ENCODE measurements at places on chromosomes 16 and 17.

DNA sequence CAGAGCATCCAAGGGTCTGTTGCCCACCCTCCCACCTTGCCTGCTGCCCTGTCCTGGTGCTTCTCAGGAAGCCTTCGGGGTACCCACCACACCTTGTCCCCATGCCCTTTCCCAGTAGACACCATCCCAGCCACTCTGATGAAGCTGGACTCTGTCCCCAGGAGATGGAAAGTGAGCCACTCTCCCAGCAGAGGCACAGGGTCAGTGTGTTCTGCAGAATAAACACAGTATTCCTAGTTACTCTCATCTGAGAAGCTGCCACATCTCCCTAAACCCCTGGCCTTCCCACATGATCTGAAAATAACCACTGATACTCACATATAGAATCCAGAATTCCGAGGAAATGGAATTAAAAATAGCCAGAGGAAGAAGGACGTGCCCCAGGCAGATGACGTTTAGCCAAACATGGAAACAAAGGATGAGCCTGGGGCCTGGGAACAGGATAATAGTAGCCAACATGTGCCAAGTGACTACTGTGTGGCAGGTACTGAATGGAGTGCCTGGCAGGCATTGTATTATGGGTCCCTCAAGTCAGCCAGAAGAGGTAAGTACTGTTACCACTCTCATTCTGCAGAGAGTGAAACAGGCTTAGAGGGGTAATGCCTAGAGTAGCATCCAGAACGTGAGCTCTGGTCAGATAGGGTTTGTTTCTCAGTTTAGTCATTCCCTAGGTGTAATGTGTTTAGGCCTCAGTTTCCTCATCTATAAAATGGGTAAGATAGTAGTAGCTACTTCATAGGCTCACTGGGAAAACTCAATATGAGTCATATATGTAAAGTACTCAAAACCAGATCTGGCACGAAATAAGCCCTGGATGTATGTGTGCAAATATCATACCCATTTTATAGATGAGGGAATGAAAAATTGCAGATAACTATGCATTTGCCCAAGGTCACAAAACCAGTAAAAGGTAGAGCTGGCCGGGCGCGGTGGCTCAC, 20.8 kb upstream of the PEMT start:
- no peak for DNase-seq

DNA sequence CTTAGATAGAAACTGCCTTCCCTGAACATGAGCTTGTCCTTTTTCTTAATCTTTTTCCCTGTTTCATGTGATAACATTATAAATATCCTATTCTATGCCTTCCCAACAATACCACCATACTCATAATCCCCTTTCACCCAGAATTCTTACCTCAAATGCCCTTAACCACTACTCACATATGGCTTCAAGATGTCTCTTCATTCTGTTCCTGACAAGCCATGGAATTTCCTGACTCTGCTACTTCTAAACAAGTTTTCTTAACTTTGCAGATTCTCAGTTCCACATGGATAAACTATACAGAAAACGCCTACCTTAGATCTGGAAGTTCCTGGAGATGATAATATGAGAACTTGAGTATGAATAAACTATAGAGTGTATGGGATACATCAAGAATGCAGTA, 1217.8 kb downstream of the CDH8 start:
- no peak for DNase-seq

DNA sequence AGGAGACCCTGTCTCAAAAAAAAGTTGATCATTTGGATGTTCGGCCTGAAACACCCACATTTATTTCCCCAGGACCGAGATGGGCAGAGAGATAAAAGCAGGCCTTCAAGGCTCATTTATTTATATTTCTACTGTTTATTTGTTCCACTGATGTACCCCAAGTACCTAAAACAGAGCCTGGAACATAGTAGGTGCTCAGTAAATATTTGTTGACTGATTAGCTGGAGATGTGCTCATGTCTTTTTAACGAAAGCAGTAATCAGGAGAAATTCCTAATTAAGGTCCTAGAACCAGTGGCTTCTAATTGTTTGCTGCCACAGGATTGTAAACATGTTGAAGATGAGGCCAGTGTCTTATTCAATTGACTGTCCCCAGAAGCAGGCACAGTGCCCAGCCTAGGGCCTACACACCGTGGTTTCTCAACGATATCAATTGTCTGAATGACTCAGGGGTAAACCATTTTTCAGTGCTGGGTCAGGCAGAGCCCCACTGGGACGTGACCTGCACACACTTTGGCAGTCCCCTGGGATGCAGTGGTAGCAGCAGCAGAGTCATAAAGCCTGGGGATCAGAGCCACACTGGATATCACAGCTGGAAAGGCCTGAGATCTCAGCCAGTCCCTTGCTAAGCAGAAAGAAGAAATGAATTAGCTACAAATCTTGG, 34.8 kb downstream of the SOST start:
- no peak for DNase-seq

GRCh38 chr17:1839516-1839915, 9.7 kb downstream of the RPA1 start:
- DNase-seq, result no peak

- no peak for DNase-seq
These were observed 10.4 kb upstream of the MT4 start for GRCh38 chr16:56554441-56554840.

DNA sequence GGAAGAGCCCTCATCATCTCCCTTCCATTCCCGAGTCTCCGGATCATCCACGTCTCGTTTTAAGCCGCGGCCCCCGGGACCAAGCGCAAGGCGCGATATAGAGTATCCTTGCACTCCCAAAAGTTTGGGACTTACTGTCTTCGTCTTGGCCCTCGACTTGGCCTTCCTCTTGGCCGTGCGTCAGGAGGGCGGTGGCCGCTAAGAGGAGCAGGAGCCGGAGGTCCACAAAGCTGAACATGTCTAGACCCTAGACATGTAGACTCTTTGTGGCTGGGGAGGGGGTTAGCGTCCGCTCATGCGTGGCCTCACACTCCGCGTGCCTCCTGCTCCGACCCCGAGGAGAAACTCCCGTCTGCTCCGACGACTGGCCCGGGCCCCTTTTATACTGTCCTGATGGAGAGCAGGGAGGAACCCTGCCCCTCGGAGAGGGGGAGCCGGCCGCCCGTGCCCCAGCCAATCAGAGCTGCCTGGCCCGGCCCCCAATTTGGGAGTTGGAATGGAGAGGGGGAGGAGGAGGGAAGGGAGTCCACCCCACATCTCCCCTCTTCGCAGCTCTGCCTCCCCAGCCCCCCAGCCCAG, at the start of gene COL1A1:
TSS of gene COL1A1 (minus strand) at position 356 of the 579 bp plus-strand sequence. CDS start at position 238, 118 bp downstream.
- no peak for DNase-seq

- DNase-seq, result no peak
These were observed 4.0 kb upstream of the GGNBP2 start for GRCh38 chr17:36540696-36541095.

DNA sequence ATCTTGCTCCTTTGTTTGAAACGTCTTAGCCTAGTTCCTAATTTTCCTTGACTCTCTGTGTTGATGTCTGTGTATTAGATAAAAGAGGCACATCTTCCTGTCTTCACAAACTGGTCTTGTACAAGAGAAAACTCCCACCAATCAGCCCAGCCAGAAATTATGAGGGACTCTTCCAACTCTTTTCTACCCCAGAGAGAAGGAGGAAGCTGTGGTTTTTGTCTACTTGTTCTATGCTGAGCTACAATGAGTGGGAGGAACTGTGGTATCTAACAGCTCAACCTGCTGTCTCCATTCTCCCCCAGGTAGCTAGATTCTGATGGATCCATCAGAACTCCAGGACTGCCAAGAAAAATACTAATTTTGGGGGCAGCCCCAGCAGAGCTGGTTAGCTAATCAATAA, 392.5 kb downstream of the HS3ST3B1 start:
- no peak for DNase-seq

DNA sequence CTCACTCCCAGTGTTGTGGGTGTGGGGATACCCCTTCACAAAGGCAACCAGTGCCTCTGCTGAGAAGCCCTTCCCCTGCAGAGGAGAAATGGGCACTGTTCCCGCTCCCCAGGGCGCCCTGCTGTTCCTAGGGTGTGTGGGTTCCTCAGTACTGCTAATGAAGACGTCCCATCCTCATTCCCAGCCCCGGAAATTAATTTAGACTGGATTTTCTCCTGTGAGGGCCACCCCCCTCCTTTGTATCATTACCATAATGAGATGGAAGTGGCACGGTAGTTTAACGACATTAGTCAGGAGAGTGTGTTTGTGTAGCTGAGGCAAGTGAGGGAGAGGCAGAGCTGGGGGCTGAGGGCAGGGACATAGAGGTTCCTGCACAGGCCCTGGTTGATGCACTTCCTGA, 53.2 kb downstream of the PIPOX start:
- DNase-seq, result no peak

- DNase-seq, result no peak
These were observed 27.0 kb upstream of the LRRC75A start for GRCh38 chr17:16519021-16519420.

- DNase-seq, result no peak
These were observed 2.4 kb upstream of the CACNA1G start for GRCh38 chr17:50558091-50558490.

DNA sequence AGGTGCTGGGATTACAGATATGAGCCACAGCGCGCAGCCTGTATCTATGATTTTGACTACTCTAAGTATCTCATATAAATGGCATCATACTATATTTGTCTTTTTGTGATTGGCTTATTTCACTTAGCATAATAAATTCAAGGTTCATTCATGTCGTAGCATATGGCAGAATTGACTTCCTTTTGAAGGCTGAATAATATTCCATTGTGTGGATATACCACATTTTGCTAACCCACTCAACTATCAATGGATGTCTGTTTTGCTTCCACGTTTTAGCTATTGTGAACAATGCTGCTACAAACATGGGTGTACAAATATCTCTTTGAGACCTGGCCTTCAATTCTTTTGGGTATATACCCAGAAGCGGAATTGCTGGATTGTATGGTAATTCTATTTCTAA, 10.1 kb downstream of the PLXDC1 start:
- no peak for DNase-seq

DNA sequence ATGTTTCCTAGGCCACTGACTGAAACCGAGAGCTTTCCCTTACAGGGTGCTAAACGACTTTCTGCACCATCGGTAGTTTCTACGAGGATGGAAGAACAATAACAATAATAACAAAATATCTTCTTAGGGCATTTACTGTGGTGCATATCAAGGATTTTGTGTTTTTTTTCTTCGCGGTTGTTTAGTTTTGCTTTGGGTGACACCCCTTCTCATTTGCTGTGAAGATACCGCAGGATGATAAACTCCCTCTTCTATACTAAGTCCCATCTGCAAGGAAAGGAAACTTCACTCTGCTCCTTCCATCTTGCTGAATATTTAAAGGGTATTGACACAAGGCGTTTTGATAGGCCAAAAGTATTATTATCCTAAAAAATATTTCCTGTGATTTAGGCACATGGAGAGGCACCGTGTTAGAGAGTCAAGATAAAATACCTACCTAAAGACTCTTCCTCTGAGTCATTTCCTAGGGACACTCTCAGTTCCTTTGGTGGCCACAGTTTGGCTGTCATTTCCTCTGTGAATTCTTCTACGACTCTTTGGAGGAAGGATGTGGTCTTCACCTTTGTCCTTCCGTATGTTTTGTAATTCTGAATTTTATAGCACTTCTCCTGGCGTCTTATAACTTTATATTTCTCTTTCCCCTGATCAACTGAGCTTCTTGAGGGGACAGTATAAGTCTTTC, 318.8 kb downstream of the CDH13 start:
- DNase-seq, result no peak

DNA sequence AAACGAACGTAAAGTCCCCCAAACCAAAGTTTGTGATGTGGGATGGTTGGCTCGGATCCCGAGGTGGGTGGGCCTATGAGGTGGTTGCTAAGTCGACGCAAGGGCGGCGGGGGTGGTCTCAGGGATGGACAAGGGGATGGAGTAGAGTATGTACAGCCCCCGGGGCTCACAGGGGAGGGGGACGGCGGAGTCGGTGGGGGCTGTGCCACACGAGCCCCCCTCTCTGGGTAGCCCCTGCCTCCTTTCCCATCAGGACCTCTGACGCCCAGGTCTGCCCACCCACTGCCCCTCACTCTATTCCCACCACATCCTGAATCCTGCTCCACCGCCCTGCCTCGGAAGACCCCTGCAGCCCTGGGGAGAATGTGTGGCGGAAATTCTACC, 15.2 kb downstream of the IL34 start:
- DNase-seq, result no peak

DNA sequence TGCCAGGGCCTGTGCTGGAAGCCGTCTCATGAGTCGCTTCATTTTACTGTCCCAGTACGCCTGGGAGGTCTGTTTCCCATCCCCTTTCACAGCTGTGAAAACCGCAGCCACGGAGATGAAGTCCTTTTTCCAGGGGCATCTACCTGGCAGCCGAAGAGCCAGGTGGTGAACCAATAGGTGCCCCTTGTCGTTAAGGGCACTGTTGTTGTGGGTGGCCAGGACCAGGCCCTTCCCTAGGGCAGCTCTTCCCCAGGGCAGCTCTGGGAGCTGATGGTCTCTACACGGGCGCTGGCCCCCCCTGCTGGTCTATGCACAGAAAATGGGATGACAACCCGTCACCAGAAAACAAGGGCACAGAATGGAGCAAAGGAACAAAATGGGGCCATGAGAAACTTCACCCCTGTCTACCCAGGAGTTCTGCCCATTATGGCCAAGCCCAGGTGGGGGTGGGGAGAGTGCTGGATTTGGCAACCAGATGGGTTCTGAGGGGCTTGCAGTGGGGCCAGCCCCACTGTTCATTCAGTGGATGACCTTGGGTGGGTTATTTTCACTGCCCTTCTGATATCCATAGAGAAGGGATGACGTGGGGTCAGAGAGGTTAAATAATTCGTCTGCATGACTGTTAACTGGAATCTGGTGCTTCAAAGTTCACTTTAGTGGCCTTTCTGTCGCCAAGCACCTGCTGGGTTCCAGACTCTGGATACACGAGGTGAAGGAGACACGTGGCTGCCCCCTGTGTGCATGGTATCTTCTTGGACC, 11.5 kb downstream of the RMI2 start:
- peak; percentile 53 for DNase-seq
